ENCODE measurements at places on chromosomes 4 and X.
A peak's percentile ranks its signal among the peaks of the same experiment; 100 is the strongest.

DNA sequence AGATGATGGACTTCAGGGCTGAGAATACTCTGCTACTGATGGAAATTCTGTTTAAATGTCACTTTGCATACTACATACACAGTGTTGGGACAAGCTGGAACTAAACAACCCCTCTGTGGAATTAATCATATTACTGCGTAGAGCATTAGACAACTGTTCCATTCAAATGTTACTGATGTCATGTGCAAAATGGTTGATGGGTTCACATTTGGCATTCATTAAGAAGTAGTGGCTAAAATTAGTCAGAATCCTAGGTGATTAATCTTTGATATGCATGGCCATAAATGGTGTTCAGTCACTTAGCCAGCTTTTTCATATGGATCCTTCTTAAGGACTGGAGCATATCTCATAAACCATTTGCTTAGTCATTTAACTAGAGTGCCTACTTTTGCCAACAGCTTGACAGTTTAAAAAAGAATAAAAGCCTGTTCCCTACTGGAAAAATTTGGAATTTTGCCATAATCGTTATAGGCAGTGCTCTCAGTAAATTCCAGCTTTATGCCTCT, 105.2 kb downstream of the RNF150 start:
- no peak overlapping the region for H3K4me3 ChIP-seq
- H3K27ac ChIP-seq, result no peak overlapping the region
- H3K4me1 ChIP-seq, result no peaks in the 10 kb centered on the region
- H3K27me3 ChIP-seq, result no peaks in the 10 kb centered on the region
- no peak for DNase-seq

DNA sequence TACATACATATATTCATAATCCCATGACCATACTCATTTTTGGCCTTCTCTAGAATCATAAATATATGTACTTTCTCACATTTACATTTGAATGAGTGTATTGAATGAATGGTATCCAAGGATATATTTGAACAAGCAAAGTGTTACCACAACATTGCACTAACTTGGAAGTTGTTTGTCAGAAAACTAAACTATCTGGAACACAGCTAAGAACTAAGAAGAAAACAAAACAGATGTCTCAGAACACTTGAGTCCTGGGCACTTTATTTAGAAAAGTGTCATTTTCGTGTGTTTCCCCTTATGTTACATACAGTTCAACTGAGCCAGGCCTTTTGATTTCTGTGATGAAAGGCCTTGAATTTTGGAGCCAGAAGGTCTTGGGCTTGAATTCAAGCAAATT, 466.7 kb upstream of the FAT1 start:
- DNase-seq, result no peak
- no peaks in the 10 kb centered on the region for H3K27me3 ChIP-seq
- H3K4me1 ChIP-seq, result no peaks in the 10 kb centered on the region
- no peak overlapping the region for H3K27ac ChIP-seq
- no peaks in the 10 kb centered on the region for H3K36me3 ChIP-seq

GRCh38 chr4:103892586-103892985, 172.8 kb upstream of the TACR3 start:
- H3K36me3 ChIP-seq, result no peaks in the 10 kb centered on the region
- DNase-seq, result no peak

- H3K4me3 ChIP-seq, result no peak overlapping the region
- H3K36me3 ChIP-seq, result peaks cover 82% of the 10 kb centered on the region
- no peak for DNase-seq
- no peaks in the 10 kb centered on the region for H3K27me3 ChIP-seq
- H3K4me1 ChIP-seq, result no peaks in the 10 kb centered on the region
- H3K27ac ChIP-seq, result no peak overlapping the region
Observed at GRCh38 chr4:51894059-51894645, 51.2 kb downstream of the DCUN1D4 start.

DNA sequence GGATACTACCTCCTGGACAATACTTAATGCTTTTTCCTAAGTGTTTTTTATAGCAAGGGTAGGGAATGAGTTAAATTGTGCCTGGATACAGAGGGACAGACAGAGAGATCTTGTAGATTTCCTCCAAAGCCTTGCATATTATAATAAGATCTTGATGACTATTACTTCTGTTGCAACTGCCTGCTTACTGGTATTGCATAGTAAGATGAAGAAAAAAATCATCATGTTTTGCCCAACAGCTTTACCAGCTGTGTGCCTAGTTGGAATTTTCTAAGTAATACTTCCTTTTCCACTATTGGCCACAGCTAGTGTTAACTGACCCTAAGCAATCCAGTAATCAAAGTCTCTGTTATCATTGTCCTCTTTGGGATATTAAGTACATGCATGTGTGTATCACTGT, 139.0 kb downstream of the DCK start:
- no peak overlapping the region for H3K4me3 ChIP-seq
- DNase-seq, result no peak
- H3K36me3 ChIP-seq, result no peaks in the 10 kb centered on the region

DNA sequence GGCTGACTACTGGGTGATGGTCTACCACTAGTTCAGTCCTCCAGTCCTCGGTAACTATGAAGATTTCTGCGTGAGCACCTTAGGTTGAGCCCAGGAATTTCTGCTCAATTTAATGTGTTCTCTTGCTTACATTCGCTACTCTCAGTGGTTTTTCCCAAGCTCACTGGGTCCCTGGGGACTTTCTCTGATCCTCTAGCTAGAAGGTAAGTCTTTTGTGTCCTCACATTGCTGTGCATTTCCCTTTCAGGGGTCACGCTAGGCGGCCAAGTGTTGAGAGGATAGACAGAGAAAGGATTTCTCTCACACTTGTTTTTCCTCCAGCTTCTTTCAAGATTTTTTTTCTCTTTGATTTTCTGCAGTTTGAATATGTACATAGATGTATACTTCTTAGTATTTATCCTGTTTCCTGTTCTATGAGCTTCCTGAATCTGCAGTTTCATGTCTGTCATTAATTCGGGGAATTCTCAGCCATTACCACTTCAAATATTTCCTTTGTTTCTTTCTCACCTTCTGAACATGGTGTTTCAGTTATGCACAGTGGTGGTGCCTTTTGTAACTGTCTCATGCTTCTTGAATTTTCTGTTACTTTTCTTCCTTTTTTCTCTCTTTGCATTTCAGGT, 17.5 kb downstream of the MAGEA9 start:
- H3K36me3 ChIP-seq, result no peaks in the 10 kb centered on the region
- H3K27me3 ChIP-seq, result no peaks in the 10 kb centered on the region
- no peak overlapping the region for H3K4me3 ChIP-seq
- DNase-seq, result peak; percentile 5

- H3K27me3 ChIP-seq, result no peaks in the 10 kb centered on the region
- peak overlapping the region; percentile 40 for H3K27ac ChIP-seq
- no peak for DNase-seq
- H3K36me3 ChIP-seq, result peaks cover 13% of the 10 kb centered on the region
- H3K4me1 ChIP-seq, result no peaks in the 10 kb centered on the region
Observed at GRCh38 chr4:1365271-1366178, 18.5 kb downstream of the UVSSA start.

DNA sequence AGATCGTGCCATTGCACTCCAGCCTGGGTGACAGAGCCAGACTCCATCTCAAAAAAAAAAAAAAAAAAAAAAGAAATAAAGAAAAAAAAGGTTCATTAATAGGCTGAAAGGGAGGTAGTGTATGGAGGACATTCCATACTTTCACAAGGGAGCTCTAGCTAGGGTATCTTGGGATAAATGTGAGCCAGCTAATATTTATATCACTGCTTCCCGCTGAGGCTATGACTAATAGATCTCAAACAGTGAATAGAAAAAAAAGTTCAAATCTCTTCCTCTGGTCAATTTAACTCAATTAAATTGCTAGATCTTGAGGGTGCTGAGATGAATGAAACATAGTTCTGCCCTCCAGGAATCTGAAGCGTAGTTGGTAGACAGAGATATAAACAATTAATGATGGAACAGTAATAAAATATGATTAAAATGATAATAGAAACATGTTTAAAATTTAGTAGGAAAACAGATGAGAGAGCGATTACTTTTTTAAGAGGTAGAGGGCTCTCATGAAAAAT, 55.7 kb upstream of the SHISA3 start:
- no peak for DNase-seq
- H3K27ac ChIP-seq, result no peak overlapping the region
- no peaks in the 10 kb centered on the region for H3K4me1 ChIP-seq
- no peak overlapping the region for H3K4me3 ChIP-seq
- H3K27me3 ChIP-seq, result no peaks in the 10 kb centered on the region
- no peaks in the 10 kb centered on the region for H3K36me3 ChIP-seq

DNA sequence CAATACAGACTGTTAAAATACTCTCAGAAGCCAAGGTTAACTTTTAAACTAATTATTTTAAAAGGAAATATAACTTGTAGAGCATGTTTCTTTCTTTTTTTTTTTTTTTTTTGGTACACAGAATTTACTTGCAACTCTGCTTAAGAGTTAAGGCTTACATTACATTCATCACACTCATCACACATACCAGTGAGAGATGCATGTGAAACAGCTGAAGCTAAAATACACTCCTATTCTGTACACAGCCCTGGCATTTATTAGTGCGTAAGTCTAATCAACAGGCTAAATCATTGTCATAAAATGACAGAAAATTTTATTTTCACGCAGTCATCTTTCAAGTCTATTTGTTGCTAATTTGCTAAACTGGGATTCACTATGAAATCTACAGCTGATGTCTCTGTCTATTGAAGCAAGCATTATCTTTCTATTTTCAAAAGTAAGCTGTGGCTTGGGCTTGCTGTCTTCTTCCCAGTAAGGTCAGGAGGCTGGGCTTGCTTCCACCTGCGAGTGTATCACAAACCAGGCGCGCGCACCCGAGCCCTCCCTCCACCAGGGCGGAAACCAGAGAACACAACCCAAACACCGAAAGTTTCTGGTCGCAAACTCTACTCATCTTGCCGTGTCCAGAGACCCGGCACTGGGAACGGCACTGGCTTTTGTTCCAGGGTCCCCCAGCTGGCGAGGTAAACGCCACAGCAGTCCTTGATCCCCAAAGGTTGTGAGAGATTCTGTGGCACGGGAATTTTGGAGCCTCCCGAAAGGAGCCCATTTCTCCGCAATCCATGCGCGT, 3.9 kb downstream of the MAML3 start:
- no peaks in the 10 kb centered on the region for H3K36me3 ChIP-seq
- H3K4me3 ChIP-seq, result peak overlapping the region; percentile 65
- peak overlapping the region; percentile 82 for H3K27ac ChIP-seq
- H3K4me1 ChIP-seq, result peaks cover 40% of the 10 kb centered on the region
- peak; percentile 87 for DNase-seq
- peaks cover 7% of the 10 kb centered on the region for H3K27me3 ChIP-seq

DNA sequence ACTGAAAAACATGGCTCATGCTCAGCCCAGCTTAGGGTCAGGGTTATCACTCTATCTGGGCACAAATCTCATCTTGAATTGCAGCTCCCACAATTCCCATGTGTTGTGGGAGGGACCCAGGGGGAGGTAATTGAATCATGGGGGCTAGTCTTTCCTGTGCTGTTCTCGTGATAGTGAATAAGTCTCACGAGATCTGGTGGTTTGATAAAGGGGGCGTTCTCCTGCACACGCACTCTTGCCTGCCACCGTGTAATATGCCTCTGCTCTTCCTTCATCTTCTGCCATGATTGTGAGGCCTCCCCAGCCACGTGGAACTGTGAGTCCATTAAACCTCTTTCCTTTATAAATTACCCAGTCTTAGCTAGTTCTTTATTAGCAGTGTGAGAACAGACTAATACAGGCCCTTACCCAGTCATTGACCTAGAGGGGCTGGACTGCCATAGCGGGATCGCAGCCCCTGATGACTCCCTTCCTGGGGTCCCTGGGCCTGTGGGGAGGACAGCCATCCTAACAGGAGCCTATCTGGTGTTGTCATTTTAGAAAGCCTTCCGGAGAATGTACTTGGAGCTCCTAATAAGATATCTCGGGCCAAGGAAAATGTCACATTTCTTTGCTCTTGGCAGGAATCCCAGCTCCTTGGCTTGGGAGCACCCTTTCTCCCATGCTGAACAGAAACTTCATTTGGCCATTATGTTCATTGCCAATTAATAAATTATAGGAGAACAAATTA, 112.6 kb downstream of the PHKA2 start:
- no peaks in the 10 kb centered on the region for H3K36me3 ChIP-seq
- H3K27me3 ChIP-seq, result no peaks in the 10 kb centered on the region
- H3K27ac ChIP-seq, result no peak overlapping the region

GRCh38 chr4:147760695-147761094, 28.8 kb downstream of the ARHGAP10 start:
- no peak overlapping the region for H3K4me3 ChIP-seq
- H3K36me3 ChIP-seq, result no peaks in the 10 kb centered on the region
- H3K4me1 ChIP-seq, result no peaks in the 10 kb centered on the region
- H3K27me3 ChIP-seq, result no peaks in the 10 kb centered on the region
- no peak for DNase-seq

DNA sequence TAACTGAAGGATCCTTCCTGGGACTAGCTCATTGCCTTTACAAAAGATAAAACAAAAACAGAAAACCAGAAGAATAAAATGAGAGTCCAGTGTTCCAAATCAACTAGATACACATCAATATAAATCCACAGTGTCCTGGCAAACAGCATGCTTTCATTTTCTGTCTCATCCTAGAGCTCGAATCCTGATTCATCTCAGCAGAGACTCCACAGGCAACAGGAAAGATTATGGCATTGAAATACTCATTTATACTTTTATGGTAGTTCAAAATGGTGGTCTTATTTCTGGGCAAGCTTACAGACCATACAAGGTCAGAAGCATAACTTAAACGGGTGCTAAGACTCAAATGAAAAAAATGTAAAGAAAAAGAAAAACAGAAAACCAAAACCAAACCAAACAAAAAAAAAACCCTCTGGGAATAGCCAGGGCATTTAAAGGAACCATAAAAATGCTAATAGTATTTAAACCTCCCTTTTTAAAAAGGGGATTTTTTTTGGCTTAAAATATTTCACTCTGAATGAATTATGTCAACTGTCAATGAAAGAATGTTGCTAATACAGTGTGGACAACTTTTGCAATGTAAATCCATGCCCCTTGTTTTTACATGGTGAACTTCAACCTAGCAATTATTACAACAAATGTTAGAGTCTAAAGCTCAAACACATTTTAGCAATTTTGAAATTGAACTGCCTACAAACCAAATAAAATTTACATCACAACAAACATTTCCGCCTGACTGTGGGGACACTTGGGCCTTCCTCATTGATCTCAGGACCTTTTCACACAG, 57.9 kb downstream of the GPR101 start:
- no peak for DNase-seq
- no peak overlapping the region for H3K27ac ChIP-seq
- no peak overlapping the region for H3K4me3 ChIP-seq

Measured in DND-41 (cell line).